ENCODE measurements at places on chromosomes 4 and X.
A peak's percentile ranks its signal among the peaks of the same experiment; 100 is the strongest.

GRCh38 chr4:7747062-7747385 is 192.6 kb downstream of the AFAP1 start:
- no peak for DNase-seq

DNA sequence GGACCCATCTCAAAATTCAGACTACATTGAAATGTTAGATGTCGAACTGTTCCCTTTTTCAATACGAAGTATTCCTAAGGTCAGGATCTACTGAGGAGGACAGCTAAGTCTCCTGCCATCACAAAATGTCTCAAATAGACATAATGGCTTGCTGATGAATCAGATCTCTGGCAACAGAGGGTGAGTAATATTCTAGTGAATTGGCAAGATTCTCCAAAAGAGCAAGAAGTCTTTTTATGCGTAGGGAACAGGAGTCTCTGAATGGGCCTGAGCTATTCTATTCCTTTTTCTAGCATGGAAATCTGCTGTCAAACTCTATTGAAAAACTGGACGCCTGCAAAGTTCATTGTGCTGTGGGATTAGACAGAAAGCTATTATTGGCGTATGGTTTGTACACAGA is 145.4 kb downstream of the FNIP2 start:
- no peak for DNase-seq

DNA sequence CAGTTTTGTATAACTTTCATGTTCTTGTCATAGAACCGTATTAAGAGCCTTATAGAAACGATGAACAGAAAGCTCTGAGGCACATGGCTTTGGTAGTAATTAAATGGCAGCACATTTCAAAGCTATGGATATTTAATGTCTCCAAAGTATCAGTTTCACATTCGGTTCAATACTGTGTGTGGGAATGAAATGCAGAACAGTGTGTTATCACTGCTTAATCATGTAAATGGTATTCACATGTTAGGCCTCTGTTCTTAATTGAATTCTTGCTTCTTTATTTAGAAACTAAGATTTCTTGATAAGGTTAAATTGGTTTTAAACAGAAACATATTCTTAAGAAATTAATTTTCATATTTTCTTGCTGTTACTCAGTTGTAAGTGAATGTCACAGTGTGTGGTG is 701.0 kb upstream of the PITX2 start:
- DNase-seq: no peak

- no peak for DNase-seq
Observed at GRCh38 chr4:119310826-119311225, 11.1 kb downstream of the FABP2 start.

GRCh38 chr4:83282049-83282535 is 2.5 kb downstream of the COQ2 start:
- peak; percentile 41 for DNase-seq

DNA sequence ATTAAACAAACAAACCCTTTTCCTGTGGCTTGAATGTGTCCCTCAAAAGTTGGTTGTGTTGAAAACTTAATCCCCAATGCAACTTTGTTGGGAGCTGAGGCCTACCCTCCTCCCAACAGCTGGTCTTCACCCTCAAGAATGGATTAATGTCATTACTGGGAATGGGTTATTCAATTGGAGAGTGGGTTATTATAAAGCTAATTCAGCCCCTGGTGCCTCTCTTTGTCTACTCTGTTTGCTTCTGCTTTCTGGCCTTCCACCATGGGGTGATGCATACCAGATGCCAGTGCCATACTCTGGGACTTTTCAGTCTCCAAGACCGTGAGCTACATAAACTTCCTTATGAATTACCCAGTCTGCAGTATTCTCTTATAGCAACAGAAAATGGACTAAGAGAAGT is 706.5 kb downstream of the CCSER1 start:
- no peak for DNase-seq

GRCh38 chr4:110540581-110540980 is 64.6 kb downstream of the ENPEP start:
- DNase-seq: no peak

GRCh38 chr4:67694662-67695061 is 6.3 kb downstream of the UBA6 start:
- DNase-seq: no peak

DNA sequence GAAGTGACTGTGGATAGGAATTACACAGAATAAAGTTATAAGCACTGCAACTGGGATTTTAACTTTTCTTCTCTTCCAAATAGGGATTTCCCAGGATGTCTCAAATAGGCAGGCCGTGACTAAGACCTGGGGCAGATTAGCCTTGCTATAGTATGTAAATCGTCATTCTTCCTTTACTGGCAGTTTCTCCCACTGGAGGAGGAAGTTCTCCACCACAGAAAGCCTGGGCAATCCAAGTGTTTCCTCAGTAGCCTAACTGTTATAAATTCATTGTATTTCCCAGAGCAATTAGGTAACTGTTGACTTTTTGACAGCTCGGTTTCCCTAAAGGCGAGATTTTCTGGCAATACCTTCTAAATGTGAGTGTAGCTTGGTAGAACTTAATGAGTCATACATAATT is at the start of gene TNIP3:
TSS of gene TNIP3 (minus strand) at position 31 of the 400 bp plus-strand sequence. CDS start 196 bp downstream, outside the sequence.
- no peak for DNase-seq

DNA sequence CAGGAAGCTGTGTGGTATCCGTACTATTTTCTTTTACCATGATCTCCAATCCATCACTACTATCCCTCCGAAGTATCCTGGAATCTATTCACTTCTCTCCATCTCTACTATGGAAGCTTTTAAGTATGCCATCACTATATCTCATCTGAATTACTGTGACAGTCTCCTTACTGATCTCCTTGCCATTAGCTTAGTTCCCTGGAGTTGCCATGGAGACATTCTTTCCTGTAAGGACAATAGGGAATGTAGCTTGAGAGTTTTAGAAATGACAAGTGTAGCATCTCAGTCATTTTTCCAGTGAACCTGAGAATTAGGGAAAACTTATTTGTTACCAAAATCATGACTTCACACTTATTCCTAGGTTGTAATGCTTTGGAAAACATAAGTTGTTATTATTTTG is 86.3 kb downstream of the HPGD start:
- no peak for DNase-seq

DNA sequence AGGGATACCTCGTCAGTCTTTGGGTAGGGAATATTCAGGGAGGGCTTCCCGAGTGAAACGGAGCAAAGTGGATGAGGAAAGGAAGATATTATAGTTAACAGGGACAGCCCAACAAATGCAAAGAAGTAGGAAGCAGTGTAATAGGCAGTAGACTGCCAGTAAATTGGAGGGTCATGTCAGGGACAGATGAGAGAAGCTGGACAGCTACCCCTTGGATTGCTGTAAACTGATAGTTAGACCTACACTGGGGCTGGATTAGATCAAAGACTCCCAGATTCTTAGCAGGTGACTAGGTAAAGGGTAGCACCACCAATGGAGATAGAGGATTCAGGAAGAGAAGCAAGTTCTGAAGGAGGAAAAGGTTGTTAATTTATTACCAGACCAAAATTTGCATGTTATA is 48.0 kb downstream of the NPNT start:
- DNase-seq: no peak

DNA sequence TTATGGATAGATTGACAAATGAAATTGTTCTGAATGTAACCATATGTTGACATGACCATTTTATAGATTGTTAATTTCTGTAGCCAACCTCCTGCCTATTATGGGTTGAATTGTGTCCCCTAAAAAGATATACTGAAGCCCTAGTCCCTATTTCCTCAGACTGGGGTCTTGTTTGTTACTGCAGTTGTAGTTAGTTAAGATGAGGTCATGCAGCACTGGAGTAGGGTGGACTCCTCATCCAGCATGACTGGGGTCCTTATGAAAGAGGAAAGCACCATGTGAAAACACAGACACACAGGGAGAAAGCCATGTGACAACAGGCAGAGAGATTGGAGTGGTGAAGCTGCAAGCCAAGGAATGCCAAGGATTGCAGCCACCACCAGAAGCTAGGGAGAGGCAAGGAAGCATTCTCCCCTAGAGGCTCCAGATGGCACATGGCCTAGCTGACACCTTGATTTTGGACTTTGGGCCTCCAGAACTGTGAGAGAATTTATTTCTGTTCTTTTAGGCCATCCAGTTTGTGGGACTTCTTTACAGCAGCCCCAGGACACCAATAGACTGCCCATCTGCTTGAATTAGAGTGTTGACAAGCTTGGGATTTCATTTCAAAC is 14.0 kb downstream of the MTM1 start:
- DNase-seq: no peak

- DNase-seq: no peak
Observed at GRCh38 chr4:41122775-41123174, 91.6 kb downstream of the APBB2 start.

DNA sequence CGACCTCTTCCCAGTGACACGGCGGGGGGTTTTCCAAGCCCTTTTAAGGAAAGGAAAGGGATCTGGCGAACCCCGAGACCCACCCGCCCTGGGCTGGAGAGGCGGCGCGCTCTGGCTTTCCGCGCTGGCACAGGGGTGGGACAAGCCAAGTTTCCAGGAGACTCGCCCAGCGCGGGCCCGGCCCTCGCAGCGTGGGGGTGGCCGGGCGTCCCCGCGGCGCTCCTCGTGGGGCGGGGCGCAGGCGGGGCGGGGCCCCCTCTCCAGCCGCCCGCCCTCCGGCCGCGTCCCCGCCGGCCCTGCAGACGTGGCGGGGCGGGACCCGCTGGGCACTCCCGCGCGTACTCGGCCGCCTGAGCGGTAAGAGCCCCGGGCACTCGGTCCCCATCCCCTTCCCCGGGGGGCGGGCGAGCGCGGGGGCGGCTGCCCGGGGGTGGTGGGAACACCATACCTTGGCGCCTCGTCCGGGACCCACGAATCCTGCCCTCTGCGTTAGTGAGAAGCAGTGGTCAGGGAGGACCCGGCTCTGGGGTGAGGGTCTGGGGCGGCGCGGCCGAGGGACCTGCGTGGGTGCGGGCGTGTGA is at the start of gene FAM114A1:
TSS of gene FAM114A1 (plus strand) at position 329 of the 581 bp plus-strand sequence. CDS start 10,273 bp downstream, outside the sequence.
- DNase-seq: peak; percentile 17

DNA sequence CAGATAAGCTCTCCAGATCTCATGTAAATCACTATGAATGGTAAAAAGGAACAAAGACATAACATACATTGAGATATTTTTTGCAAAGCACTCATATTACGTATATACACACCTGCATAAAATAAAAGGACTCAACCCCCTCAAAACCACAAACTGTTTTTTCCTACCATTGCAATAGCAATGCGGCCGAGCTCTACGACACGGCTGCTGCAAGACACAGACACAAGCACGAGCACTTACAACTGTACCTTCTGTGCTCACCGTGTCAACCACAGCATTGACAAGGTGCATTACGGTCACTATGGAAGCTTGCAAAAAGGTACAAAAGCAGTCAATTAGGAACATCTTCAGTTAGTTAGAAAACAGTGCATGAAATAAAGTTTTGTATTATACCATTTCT is 37.1 kb upstream of the MTNR1A start:
- DNase-seq: no peak

DNA sequence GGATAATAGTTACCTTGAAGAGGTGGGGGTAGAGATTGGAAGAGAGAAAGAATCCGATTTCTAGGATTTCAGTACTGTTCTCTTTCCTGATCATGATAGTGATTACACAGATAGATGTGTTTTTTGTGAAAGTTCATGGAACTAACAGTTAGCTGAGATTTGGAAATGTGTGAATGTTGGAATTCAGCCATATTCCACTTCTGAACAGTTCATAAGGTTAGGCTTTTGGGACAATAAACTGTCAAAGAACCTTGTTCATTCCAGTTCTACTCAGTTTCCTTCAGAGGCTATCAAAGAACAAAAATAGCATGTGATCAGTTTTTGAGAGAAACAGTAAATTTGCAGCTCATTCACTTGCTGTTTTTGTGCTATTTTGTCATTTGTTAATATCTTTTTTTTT is 43.6 kb downstream of the RUFY3 start:
- DNase-seq: no peak

- DNase-seq: no peak
Observed at GRCh38 chr4:168212656-168213055, 105.9 kb downstream of the DDX60 start.

GRCh38 chr4:179040259-179040658 is 1598.0 kb upstream of the AGA start:
- DNase-seq: no peak

DNA sequence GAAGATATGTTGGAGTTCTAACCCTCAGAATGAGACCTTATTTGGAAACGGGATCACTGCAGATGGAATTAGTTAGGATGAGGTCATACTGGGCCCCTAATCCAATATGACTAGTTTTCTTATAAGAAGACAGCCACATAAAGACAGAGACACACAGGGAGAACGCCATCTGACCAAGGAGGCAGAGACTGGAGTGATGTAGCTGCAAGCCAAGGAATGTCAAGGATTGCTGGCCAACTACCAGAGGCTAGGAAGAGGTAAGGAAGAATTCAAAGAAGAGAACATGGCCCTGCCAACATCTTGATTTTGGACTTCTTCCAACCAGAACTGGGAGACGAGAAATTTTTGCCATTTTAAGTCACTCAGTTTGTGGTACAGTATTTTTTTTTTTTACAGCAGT is 152.8 kb upstream of the DIPK2B start:
- no peak for DNase-seq

GRCh38 chr4:89661173-89661899 is 175.6 kb downstream of the SNCA start:
- DNase-seq: no peak

- no peak for DNase-seq
Observed at GRCh38 chr4:152719291-152719690, 39.5 kb upstream of the TMEM154 start.

All from stimulated activated CD4-positive, alpha-beta T cell treated with anti-CD3 and anti-CD28 coated beads, Interleukin-1b, Interleukin-23, amount 100 ng/mL, for 24 hours (primary cell).